ENCODE measurements at places on chromosomes 7 and 10.

DNA sequence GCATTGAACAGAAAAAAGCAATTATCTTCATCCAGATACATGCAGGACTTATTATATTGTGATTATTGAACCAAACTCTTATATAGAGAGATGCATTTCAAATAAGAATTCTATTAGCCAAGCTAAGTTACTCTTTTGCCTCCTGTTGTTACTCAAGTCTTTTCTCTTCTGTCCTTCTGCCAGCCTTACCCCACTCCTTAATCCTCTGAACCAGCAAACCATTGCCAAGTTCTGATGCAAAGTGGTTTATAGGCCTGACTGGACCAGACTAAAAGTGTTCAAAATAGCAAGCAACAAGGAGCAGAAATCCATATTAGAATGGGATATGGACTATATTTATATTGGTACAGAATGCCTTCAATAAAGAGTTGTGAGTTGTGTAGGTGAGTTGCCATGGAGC is 2.2 kb upstream of the SLC26A4 start:
- DNase-seq, result no peak

GRCh38 chr7:128915841-128916642 is 5.5 kb upstream of the KCP start:
- no peak for DNase-seq

DNA sequence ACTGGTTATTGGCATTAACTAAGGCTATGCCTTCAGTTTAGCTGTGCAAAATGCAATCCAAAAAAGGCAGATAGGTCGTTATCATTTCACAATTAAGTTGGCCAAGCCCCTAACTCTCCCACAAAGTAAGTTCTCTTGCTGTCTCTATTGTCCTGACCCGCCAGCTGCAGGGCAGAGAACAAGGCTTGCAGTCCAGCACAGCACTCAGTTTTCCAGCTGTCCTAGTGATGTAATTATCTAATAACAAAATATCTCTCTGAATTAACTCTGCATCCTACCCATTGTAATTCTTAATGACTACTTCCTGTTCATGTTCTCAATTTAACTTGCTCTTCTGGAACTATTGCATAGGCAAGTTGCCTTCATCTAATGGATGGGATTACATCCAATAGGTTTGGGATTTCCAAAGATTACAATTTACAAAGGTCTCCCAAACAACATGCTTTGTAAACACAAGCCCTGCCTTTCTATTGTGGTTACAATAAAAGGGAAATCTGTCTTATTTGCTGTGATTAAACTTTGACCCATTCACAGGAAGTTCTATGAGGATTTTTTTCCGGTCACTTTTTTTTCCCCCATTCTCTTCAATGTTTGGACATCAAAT is 55.2 kb downstream of the CDK6 start:
- no peak for DNase-seq

GRCh38 chr7:34277016-34277802 is 371.9 kb downstream of the BMPER start:
- DNase-seq, result no peak

DNA sequence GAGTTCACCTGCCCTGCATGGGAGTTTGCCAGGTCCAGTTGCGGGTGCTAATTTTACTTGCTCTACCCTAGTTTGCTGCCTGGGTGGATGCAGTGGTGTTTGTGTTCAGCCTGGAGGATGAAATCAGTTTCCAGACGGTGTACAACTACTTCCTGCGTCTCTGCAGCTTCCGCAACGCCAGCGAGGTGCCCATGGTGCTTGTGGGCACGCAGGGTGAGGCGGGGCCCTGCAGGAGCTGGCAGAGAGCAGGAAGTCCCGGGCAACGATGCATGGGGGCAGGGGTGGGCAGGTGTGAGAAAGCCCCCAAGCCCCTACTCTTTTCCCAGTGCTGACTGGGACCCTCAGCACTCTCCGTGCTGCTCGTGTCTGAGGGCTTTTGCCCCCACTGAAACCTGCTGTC is 31.3 kb downstream of the AGAP3 start:
- no peak for DNase-seq

GRCh38 chr7:66377045-66377444 is 171.9 kb downstream of the TPST1 start:
- no peak for DNase-seq

DNA sequence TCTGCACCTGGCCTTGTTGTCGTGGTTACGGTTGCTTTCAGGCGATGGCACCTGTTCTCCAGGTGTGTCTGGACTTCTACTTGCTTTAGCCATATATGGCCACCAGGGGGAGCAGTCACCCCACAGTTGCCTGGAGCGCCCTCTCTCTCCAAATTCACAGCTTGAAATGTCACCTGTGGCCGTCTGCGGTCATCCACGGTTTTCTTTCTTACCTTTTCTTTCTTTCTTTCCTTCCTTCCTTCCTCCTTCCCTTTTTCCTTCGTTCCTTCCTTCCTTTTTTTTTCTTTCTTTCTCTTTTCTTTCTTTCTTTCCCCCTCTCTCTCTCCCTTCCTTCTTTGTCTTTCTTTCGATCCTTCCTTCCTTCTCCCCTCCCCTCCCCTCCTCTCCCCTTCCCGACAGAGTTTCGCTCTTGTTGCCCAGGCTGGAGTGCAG is 150.5 kb upstream of the VKORC1L1 start:
- peak; percentile 82 for DNase-seq

Data from NCI-H2029 treated with DMSO at 0.1 percent for 48 hours (cell line).